AG04449 (cell line): ENCODE measurements at places on chromosomes 3 and 15.

GRCh38 chr15:75925440-75925839 lies 21.8 kb downstream of the FBXO22 start:
- DNase-seq, result no peak

DNA sequence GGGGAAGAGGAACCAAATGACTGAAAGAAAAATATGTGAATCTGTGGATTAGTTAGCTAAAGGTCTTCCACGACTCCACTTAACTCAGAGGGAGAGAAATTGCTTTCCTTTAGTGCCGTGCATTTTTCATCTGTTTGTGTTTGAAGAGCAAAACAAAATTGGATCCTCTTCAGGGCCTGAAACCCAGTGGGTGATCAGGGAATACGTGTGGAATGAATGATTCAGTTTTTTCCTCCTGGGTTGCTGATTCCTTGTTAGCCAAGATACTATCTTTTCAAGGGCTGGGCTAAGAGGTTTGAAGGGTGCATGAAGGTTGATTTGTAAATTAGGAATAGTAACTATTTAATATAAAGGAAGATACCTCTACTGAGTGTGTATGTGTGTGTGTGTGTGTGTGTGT lies 61.0 kb downstream of the TPRG1 start:
- DNase-seq, result no peak

GRCh38 chr3:126696701-126697267 lies 7.3 kb upstream of the CHCHD6 start:
- DNase-seq, result no peak

DNA sequence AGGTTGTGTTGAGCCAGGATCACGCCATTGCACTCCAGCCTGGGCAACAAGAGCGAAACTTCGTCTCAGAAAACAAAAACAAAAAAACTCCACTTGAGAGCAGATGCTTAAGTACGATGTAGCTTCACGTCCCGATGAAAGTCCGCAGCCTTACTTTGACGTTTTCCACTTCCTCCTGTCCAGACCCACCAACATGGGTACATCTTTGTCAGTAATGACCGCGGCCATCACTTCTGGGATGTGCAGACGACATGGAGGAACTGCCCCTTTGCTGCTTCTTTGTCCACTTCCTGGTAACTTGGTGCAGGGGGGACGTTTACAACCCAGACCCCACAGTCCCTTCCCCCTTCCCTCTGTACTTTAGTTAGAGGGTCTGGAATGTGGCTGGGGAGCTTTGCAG lies 48.7 kb downstream of the CRABP1 start:
- no peak for DNase-seq

DNA sequence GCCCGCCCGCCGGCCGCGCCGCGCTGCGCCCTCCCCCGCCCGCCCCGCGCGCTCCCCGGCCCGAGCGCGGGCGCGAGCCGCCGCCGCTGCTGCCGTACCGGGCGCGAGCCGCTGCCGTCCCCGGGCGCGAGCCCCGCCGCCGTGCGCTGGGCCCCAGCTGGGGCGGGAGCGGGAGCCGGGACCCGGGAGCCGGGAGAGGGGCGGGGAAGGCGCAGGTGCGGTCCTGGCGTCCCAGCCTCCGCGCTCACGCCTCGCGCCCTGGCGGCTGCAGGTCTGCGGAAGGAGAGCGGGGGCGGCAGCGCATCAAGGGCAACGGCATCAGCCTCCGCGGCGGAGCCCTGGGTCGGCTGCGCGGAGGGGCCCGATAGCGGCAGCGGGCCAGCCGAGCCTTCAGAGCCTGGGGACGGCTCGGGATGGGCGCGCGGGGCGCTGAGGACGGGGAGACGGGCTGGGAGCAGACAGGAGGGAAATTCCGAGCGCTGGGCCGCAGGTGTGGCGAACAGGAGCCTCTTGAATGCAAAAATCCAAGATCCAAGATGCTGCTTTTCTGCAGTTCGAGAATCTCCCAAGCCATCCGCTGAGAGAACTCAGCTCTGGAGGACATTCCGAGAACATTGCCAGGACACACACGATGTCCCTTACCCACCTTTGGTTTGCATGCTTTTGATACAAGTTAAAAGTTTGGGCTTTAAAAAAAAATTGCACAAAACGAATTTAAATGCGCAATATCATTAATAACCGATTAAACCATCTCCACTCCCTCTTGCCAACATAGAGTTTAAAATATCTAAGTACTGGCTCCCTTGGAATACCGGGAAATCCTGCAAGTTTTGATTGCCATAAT lies 251.1 kb downstream of the TJP1 start:
- no peak for DNase-seq

DNA sequence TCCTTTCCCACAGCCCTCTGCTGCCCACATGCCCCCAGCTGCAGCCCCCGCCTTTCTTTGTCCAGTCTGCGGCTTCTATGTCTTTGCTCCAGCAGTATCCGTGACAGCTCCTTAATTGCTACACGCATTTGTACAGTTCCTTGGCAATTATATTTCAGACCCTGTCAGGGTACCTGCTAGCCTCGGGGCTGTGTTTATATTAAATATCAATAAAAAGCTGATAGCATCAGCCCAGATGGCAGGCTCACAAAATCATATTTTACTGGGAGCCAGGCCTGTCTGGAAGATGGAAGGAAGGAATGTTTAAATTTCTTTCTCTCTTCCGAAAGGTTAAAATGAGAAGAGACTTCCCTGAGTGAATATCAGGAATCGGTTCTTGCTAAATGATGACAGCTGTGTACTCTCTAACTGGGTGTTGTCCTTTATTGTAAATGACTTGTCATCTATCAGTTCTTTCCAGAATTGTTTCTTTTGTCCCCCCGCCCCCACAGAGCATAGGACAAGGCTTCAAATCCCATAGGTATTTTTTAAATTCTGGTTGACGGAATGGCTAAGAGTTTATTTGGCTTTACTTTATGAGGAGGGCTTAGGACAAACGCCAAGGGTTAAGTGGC lies 378.1 kb downstream of the LRTM1 start:
- no peak for DNase-seq

GRCh38 chr15:90402223-90402622 lies 14.2 kb downstream of the IQGAP1 start:
- no peak for DNase-seq

- no peak for DNase-seq
These were observed 3.9 kb upstream of the ATP11B start for GRCh38 chr3:182789371-182789770.

DNA sequence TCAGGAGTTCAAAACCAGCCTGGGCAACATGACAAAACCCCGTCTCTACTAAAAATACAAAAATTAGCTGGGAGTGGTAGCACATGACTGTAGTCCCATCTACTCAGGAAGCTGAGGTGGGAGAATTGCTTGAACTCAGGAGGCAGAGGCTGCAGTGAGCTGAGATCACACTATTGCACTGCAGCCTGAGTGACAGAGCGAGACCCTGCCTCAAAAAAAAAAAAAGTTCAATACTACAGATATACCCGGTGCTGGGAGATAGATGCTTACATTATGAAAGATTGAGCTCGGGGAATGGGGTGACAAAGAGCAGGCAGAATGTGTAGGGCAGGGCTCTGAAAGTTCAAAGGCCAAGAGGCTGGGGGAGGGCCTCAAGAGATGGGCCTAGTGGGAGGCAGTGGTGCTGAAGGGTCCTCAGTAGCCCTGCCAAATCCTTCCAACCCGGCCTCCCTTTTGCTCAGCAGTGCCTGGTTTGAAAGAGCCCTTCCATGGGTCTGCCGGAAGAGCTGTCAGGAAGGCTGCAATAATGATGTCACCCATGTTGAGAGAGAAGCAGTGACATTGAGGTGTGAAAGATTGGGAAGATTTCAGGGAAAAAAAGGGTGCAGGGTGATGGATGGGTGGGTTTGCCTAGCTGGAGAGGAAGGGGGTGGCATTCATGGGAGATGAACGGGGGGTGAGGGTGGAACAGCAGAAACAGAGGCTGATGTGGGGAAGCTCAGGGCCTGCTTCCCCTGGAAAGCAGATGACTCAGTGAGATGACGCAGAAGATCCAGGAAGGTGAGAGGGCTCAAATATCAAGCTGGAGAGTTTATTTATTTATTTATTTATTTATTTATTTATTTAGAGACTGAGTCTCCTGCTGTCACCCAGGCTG lies 20.0 kb upstream of the IREB2 start:
- DNase-seq, result no peak
